ENCODE measurements at places on chromosomes 5 and 9.

DNA sequence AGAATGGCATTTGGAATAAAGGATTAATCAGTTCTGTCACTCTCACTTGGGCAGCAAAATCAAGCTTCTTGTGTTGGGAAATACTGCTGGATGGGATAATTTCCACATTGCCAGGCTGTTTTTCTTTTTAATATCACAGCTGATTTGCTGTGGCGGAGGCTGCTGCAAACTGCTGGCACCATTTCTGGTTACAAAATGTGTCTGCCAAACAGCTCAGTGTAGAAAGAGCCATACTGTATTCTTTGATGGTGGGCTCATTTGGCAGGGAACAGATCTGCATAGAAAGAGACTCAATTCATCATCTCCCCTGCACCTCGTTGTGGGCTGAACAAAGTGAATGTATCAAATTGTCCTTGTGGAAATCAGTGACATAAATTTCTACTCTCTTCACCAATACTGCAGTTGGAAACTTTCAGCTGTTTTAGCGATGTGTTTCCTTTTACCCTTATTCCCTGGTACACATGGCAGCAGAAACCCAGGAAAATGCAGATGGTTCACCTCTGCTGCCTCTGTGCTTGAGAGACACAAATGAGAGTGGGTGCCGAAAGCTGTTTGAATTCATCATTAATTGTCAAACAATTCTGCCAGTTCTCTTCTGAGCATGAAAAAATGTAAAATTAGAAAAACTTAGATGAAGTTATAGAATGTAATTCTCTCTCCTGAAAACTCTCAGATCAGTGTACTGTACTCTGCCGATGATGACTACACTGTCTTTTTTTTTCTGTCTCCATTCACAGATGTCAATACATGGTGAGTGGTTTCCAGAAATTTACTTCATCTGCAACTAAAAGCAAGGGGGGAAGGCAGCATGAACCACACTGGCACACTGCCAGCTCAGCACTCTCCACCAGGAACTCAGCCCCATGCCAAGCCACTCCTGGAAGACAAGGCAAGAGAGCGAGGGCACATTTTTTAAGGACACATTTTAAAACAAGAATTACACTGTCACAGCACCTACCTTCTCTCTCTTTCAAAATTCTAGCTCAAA lies 75.0 kb downstream of the HMHB1 start:
- peak; percentile 12 for DNase-seq

- no peak for DNase-seq
Observed at GRCh38 chr5:6705088-6705487, 8.1 kb upstream of the TENT4A start.

DNA sequence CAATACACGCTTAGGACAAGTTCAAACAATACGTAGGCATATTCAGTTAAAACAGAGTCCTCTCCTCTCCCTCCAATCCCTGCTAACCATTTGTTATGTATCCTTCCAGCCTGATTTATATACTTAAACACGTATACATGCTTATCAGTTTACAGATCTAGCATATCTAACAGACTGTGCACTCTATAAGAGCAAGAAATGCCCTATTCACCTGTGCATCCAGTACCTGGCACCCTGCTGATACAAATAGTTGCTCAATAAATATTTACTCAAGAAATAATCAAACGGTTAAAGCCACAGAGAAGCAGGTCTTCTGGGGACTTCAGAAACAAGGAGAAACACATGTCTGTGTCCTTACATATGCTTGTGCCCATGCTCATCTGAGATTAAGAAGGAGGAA lies 55.9 kb downstream of the MLLT3 start:
- no peak for DNase-seq

DNA sequence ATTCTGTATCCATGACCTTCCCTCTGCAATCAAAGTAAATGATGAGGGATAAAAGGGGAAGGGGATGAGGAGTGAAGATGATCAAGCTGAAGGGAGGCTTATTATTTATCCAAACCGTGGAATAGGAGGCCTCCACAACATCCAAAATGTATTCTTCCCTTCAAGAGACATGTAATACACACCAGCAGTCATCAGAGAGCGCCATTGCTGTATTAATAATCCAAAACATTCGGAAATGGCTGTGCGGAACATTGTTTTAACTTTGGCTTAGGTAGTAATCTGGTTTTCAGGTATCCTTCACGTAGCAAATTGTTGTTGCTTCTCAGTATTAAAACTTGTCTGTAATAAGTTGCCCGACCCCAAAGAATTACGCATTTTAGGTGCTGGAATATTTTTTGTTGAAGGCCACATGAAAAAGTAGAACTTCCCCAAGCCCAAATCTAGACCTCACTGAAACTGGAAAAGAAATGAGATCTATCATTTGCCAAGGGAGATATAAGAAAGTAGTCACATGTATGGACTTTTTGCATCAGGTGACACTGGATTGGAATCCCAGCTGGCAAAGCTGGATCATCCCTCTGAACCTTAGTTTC lies 2.6 kb upstream of the BOD1 start:
- peak; percentile 56 for DNase-seq

DNA sequence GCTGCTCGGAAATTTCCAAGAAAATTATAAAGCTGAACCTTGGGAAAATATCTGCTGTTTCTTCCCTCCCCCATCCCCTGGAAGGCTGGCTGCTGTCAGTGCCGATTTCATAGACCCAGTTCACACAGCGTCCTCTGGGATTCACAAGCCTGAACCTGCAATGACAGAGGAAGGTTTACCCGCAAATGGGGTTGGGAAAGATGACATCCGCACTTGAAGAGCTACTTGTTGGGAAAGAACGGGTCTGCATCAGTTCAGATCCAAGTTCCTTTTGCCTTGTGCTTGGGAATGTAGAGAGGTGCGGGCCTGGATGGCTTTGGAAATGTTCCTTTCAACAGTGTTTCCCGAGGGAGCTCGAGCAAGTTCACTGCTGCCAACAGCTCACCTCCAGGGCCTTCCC lies 13.9 kb downstream of the PCDH12 start:
- DNase-seq = no peak

GRCh38 chr5:175816348-175816747 lies 55.0 kb upstream of the CPLX2 start:
- DNase-seq = no peak

GRCh38 chr5:14980698-14981097 lies 109.1 kb upstream of the ANKH start:
- no peak for DNase-seq

GRCh38 chr5:152380415-152381123 lies 24.5 kb downstream of the NMUR2 start:
- DNase-seq = no peak

DNA sequence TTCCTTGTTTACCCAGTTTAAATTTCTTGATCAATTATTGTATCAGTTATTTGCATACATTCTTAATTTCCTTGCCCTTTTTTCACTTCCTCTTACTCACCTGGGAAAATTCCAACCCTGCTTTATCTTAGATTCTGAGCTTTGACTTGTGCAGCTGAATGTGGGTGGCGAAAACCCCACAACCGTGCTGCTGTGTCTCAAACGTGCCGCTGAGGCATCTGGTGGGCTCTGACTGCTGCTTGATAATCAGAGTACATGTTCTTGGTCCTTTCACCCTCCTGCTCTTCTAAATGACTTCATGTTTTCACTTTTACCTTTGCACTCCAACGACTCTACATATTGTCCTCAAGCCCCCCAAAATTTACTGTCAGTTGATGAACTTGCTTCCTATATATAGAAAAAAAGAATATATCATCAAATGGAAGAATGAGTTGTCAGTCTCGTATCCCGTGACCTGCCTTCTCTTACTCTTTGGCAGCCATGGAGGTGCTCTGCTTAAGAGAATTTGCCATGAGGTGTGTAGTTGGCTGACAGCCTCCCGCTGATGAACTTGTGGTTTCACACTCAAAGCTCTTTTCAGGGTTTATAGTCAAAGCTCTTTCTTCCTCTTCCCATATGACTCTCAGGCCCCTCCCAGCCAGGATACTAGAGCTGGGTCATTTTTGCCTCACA lies 14.0 kb upstream of the JAK2 start:
- no peak for DNase-seq

DNA sequence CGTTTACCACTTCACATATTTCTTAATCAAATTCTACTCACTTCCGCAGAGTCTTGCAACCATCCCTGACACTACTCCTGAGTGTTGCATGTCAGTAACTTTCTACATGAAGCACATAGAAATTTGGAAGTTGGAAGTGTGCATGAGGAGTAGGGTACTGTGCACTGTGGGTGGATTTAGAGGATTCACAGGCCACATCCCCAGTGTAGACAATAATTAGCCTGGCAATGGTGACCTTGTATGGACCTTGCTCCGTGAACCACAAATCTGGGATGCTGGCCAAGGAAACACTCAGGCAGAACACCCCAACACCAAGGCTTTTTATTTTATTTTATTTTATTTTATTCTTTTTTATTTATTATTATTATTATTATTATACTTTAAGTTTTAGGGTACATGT lies 25.5 kb downstream of the CTSL start:
- DNase-seq = no peak

Measured in SK-N-MC (cell line).